Skin of body (tissue), 3 donors: ENCODE measurements at places on chromosomes 11 and 22. TPM values are rescaled to one million over a fixed set of nuclear protein-coding genes. Genes with fewer than 3 reads are reported as not detected.

The HBG1 gene
- 299 TPM for total RNA-seq

The BEST1 gene
- total RNA-seq, result 2.1 TPM

The PHETA2 gene
- 14.8 TPM for total RNA-seq

The F2 gene
- not detected for total RNA-seq

The LRRC51 gene
- 2.4 TPM for total RNA-seq

The INPP5J gene
- total RNA-seq, result 0.39 TPM

The NCF4 gene
- total RNA-seq, result 10.2 TPM

The RASL10A gene
- total RNA-seq, result 0.39 TPM

The AIP gene
- total RNA-seq, result 42.8 TPM

The MRGPRX4 gene
- total RNA-seq, result not detected

The OR51E2 gene
- 0.10 TPM for total RNA-seq

The OR8D4 gene
- total RNA-seq, result 0.30 TPM

The NCAM1 gene
- total RNA-seq, result 26.8 TPM

The HEPN1 gene
- total RNA-seq, result not detected
